ENCODE measurements at places on chromosomes 2 and 18.

DNA sequence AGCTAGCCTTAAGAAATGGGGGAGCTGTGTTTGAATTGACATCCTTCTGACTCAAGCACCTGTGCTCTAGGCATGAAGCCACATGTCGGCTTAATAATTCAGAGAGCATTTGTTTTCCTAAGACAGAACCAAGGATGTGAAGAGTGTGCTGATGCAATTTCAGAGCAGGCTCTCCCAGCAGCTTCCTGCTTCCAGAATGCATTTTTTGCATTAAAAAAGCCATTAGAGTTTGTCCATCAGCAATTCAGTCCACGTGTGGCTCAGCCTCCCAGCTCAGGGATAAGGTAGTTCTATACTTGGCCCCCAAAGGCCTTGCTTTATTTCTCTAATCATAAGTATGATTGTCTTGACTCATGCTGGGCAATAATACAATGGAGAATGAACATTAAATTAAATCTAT is 37.7 kb downstream of the DOCK10 start:
- DNase-seq = no peak

DNA sequence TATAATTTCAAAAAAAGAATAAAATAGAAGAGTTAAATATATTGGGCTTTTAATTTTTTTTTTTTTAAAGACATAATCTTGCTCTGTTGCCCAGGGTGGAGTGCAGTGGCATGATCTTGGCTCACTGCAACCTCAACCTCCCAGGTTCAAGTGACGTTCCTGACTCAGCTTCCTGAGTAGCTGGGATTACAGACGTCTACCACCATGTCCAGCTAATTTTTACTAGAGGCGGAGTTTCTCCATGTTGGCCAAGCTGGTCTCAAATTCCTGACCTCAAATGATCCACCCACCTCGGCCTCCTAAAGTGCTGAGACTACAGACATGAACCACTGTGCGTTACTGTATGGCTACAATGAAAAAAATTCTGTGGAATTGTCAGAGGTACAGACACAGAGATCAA is 98.1 kb upstream of the RGPD4 start:
- no peak for DNase-seq

GRCh38 chr2:129466389-129466788 is 513.1 kb upstream of the RAB6C start:
- DNase-seq = no peak

- no peak for DNase-seq
Measured at GRCh38 chr2:217766356-217766755, 236.4 kb downstream of the TNS1 start.

DNA sequence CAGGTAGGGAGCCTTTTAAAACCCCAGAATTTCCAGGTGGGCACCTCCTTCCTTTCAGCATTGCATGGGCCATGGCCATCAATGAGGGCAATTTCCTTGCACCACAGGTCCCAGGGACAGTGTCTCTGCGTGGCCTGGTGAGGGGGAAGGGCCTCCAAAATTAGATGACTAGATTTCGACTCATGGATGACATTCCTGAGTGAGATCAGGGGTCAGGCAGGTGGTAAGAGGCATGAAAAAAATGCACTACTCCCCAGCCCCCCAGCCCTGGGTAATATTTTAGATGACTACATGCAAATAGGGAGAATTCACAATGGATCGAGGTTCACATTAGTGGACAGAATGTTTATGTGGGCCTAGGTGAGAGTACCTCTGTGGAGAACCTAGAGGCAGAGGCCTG is 19.0 kb upstream of the IGFBP5 start:
- DNase-seq = no peak

DNA sequence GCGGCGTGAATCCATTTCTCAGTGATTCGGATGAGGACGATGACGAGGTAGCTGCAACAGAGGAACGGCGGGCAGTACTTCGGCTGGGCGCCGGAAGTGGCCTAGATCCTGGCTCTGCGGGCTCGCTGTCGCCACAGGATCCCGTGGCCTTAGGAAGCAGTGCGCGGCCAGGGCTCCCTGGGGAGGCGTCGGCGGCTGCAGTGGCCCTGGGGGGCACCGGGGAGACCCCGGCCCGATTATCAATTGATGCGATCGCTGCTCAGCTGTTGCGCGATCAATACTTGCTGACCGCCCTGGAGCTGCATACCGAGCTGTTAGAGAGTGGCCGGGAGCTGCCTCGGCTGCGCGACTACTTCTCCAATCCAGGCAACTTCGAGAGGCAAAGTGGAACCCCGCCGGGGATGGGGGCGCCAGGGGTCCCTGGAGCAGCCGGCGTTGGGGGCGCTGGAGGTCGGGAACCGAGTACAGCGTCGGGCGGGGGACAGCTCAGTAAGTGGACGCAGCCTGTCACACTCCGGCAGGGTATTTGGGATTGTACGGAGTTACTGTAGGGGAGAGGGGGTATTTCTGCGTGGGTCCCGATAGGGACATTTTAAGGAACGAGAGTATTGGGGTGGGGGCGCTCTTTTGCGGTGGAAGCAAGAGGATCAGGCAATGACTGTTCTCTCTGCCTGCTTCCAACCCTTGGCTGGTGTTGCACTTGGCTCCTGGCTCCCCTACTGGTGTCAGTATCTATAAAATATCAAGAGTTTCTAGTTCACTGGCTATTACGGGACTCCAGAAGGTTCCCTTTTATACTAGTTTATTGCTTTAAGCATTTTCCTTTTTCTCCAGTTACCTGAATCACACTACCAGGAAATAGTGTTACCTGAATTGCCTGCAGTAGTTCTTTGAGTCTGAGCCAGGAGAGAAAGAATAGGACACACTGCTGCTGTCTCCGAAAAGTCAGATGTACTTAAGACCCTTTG is 772 bp downstream of the RELCH start:
- peak; percentile 64 for DNase-seq

- DNase-seq = no peak
Measured at GRCh38 chr18:77571743-77572142, 322.1 kb downstream of the GALR1 start.

DNA sequence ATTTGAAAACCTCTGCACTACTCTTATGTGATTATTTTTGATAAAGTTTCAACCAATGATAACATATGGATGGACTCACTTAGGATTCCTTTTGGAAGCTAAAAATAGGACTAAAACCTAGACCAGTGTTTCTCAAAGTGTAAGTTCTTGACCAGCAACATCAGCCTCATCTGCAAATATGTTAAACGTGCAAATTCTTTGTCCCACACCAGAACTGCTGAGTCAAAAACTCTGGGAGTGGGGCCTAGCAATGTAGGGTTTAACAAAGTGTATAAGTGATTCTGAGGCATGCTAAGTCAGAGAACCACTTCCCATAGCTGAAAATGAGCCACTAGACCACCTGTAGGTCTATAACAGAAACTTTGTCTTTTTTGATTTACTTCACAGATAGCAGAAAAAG is 1247.2 kb upstream of the PIK3C3 start:
- no peak for DNase-seq

GRCh38 chr18:2826581-2826980 is 20.2 kb upstream of the EMILIN2 start:
- DNase-seq = no peak

Data from neural progenitor cell (in vitro differentiated cells).